ENCODE measurements at places on chromosomes 16 and 17.

DNA sequence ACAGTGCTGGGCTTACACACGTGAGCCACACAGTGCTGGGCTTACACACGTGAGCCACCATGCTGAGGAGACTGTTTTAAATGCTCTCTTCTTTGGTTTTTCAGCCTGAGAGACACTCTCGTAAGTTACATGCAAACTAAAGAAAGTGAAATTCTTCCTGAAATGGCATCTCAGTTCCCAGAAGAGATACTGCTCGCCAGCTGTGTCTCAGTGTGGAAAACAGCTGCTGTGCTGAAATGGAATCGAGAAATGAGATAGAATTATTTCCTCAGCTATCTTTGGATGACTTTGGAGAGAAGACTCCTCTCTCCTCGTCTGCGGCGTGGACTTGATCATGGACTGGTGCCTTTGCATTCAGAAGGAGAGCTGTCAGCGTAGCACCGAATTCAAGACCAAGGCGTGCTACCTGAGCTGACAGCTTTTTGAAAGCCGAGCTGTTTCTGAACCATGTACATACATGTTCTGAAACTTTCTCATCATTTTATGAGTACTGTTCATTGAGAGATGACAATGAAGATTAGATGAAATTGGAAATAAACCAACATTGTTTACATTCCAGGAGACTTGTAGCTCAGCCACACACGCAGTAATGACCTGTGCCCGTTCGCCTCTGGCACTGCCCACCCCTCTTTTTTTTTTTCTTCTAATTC is 21.6 kb upstream of the ENDOV start:
- no peak for DNase-seq

- DNase-seq: no peak
Measured at GRCh38 chr17:18327093-18327492, 12.0 kb downstream of the SMCR8 start.

GRCh38 chr16:2086106-2086742 is 38.4 kb downstream of the TSC2 start:
- DNase-seq: no peak

GRCh38 chr16:20051147-20051546 is 22.5 kb downstream of the GPR139 start:
- DNase-seq: no peak

- no peak for DNase-seq
Measured at GRCh38 chr16:24617502-24617901, 78.1 kb downstream of the RBBP6 start.

- no peak for DNase-seq
Measured at GRCh38 chr17:82566129-82566960, 46.8 kb downstream of the FOXK2 start.

DNA sequence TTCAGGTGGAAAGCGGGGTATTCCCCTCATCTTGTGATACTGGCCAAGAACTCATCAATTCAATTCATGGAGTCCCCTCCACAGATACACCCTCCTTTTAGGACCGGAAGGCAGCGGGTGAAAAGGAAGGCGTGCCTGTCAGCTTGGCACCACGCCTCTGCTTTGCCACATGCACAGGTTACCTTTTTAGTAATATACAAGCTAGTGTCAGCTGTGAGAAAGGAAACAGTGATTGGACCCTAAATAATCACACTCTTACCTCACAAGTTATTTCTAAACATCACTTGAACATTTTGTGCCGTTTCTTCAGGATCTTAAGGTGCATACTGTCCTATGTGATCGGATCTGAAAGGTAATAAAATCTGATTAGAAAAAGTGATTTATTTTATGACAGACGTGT is 15.7 kb downstream of the ZDHHC7 start:
- peak; percentile 18 for DNase-seq

DNA sequence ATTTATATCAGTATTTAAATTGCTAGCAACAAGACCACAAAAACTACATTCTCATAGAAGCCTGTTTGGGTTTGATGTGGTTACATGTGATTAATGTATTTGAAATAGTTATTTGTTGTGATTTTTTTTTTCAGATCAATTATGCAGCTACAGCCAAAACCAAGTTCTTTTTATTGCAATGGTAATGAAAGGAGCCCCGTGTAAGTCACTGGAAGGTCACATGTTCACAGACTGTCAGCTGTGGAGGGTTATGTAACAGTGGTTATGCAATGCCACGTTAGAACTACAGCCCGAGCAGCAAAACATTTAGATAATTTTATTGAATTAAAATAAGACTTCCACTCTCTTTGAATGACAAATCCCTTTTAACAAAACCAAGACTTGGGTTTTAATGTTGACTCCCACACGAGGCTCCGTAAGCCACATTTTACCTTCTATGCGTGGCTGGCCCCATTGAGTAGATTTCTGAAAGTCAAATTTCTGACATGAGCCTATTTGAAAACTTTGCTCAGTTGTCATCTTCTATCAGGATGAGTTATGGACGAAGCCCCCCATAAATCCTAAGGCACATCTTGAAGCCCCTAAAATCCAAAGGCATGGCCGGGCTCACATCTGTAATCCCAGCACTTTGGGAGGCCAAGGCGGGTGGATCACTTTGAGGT is 41.8 kb upstream of the SEC14L1 start:
- no peak for DNase-seq

Data from activated CD4-positive, alpha-beta T cell treated with anti-CD3 and anti-CD28 coated beads, Interleukin-2, amount 50 U/mL, for 4 hours (primary cell).